ENCODE measurements at places on chromosomes 2 and 18.

DNA sequence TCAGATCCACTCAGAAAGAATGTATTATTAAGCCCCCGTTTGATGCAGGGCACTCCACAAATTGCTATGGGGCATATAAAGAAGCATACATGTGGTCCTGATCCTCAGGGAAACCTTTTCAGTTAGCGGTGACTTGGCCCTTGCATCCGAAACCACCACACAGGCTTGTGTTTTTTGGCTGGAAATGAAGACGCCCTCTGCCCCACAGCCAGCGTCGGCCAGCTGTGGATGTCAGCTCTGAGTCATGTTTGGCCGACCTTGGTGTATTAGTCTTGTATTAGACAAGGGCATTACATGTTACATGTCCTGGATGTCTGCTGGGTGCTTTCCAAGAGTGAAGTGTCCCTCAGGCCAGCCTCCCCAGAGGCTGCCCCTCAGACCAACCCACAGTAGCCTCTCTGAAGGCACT, 107.6 kb upstream of the MAP3K20 start:
- DNase-seq = no peak

DNA sequence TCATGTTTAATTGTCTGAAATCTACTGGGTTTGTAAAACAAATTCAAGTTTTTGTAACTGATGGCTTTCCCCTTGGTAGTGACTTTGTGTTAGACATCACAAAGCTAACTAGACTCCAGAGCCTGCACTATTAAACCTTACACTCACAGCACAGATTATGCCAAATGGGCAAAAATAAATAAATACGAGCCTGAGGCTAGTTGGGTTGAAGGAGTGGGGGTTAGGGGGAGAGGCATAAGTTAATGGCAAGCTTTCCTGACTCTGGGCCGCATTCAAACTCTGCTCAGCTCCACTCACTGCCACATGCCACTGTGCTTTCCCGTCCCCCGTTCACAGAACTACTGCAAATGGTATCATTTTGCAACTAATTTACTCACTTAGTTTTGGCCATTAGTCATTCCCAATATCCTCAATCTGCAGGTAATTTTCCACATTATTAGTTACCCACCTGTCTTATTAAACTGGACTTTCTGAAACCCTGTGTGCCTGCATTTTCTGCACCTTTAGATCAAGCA, 1079.9 kb upstream of the PIK3C3 start:
- DNase-seq = no peak

- DNase-seq = no peak
Observed at GRCh38 chr18:63106727-63107126, 212.8 kb downstream of the BCL2 start.

DNA sequence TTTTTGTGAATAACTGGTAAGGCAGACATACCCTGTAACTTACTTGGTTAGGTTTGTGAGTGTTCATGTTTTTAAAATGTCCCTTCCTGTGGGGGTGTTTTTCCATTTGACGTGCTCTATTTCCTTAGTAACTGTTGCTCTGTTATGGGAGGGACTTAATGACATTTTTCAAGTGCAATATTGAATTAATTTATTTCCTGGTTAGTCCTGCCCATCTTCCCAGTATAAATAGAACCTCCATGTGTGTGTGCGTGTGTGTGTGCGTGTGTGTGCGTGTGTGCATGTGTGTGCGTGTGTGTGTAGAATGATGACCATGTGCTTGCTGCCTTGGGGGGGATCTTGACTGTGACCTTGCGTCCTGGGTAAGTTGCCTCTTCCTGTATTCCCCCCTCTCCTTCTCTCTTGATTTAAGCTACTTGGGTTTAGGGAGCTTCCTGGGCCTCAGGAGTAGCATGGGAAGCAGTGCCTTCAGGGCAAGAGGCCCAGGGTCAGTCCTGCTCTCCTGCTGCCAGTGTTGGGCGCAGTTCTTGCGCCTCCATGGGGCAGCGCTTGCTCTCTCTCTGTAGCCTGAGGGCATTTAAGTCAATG, 163.9 kb downstream of the LDLRAD4 start:
- no peak for DNase-seq

DNA sequence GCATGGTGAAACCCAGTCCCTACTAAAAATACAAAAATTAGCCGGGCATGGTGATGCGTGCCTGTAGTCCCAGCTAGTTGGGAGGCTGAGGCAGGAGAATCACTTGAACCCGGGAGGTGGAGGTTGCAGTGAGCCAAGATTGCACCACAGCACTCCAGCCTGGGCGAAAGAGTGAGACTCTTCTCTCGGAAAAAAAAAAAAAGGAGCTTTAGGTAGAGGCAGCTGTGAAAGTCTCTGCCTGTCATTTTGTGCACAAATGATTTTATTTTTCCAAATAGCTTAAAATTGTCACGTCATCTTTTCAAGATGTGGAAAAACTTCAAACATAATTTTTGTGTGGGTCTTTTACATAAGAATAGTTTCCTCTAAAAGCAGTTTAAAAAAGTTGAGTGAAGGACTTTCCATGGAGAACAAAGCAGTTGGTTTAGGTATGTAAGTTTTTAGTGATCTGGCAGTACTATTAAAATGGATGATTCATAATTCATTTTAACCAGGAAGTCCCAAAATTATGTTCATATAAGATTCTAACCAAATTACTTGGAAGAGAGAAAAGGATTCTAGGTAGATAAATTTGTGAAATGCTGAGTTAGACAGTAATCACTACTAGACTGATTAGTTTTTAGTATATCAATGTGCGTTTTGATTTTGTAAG, 11.5 kb downstream of the CCNYL1 start:
- DNase-seq = no peak

Data from hippocampal formation (tissue), 2 donors.